ENCODE measurements at places on chromosomes 12 and 14. TPM values are rescaled to one million over a fixed set of nuclear protein-coding genes. Genes with fewer than 3 reads are reported as not detected.

The PLA2G1B gene
- not detected for polyA plus RNA-seq

The FSCB gene
- polyA plus RNA-seq, result not detected

The TCTN2 gene
- 2.0 TPM for polyA plus RNA-seq

The ST8SIA1 gene
- polyA plus RNA-seq, result not detected

The KRT77 gene
- polyA plus RNA-seq, result not detected

The PARPBP gene
- 2.9 TPM for polyA plus RNA-seq

The INHBC gene
- polyA plus RNA-seq, result not detected

Data from naive B cell (primary cell).